Kasumi-1 (cell line): ENCODE measurements at places on chromosomes 16 and 17.

GRCh38 chr16:88706965-88707826 is 893 bp downstream of the CTU2 start:
- DNase-seq: peak; percentile 5

DNA sequence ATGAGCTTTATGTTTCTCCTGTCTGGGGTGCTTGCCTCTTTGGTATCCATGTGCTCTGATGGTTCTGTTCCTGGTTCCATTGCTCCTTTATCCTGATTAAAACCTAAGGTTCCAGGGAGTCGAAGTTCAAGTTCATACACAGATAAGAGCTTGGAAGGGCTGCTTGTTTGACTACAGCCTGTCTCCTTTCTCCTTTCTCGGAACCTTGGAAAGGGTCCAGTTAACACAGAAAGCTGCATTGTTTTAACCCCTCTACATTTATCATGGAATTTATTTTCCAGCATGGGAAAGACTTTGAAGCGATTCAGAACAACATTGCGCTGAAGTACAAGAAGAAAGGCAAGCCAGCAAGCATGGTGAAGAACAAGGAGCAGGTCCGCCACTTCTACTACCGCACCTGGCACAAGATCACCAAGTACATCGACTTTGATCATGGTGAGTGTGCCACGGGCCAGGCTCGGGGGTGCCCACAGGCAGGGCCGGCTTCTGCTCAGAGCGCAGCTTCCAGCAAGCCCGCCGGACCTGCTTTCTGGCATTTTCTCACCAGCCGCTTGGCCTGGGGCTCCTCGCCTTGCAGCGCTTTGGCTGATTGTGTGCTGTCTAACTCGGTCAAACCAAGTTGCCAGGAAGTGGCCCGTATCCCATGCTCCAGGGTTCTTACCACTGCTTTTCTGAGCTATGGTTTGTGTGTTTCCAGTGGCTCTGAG is 19.9 kb downstream of the CRAMP1 start:
- no peak for DNase-seq

- DNase-seq: no peak
Observed at GRCh38 chr16:29702269-29702668, 23.3 kb downstream of the QPRT start.

GRCh38 chr16:57031156-57031555 is 41.8 kb downstream of the NLRC5 start:
- DNase-seq: no peak
